ENCODE measurements at places on chromosomes 3 and 15. TPM values are rescaled to one million over a fixed set of nuclear protein-coding genes. Genes with fewer than 3 reads are reported as not detected.

The PLS1 gene
- 10.7 TPM for polyA plus RNA-seq

The NTRK3 gene
- 8.9 TPM for polyA plus RNA-seq

The GAP43 gene
- not detected for polyA plus RNA-seq

DNA sequence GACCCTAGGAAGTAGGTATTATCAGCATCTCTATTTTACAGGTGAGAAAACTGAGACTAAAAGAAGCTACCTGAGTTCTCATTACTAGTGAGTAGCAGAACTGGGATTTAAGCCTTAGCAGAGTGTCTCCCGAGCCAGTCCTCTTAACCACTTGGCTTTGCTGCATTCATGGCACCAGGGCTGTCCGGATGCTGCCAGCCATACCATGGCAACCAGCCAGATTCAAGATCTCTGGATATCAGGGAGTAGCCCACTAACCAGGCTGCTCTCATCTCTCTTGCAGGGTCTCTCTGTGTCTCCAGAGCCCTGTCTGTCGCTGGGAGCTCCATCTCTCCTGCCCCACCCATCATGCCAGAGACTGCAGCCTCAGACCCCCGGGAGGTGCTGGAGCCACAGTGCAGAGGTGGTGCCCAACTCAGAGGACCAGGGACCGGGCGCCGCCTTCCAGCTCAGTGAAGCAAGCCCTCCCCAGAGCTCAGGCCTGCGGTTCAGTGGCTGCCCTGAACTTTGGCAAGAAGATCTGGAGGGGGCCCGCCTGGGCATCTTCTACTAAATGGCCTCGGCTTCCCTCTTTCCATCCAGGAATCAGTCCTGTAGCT lies 1.7 kb downstream of the MESP2 start:
- H3K4me3 ChIP-seq = no peak overlapping the region
- H3K27ac ChIP-seq = no peak overlapping the region
- H3K27me3 ChIP-seq = no peaks in the 10 kb centered on the region
- H3K36me3 ChIP-seq = no peaks in the 10 kb centered on the region
- peaks cover 5% of the 10 kb centered on the region for H3K4me1 ChIP-seq

- H3K27me3 ChIP-seq = no peaks in the 10 kb centered on the region
- no peak overlapping the region for H3K27ac ChIP-seq
- no peak for DNase-seq
- peaks cover under 1% of the 10 kb centered on the region for H3K4me1 ChIP-seq
- no peak overlapping the region for H3K4me3 ChIP-seq
Observed at GRCh38 chr3:64191822-64192221, 33.4 kb downstream of the PRICKLE2 start.

GRCh38 chr3:82938821-82939328 lies 1177.4 kb upstream of the GBE1 start:
- H3K4me1 ChIP-seq = no peaks in the 10 kb centered on the region
- no peak for DNase-seq
- no peaks in the 10 kb centered on the region for H3K27me3 ChIP-seq
- H3K36me3 ChIP-seq = no peaks in the 10 kb centered on the region
- no peak overlapping the region for H3K27ac ChIP-seq
- H3K4me3 ChIP-seq = no peak overlapping the region

The SKOR1 gene
- 0.22 TPM for polyA plus RNA-seq

- no peaks in the 10 kb centered on the region for H3K27me3 ChIP-seq
- no peaks in the 10 kb centered on the region for H3K36me3 ChIP-seq
- no peak for DNase-seq
- no peaks in the 10 kb centered on the region for H3K4me1 ChIP-seq
- no peak overlapping the region for H3K4me3 ChIP-seq
- no peak overlapping the region for H3K27ac ChIP-seq
Observed at GRCh38 chr3:80192936-80193335, 425.1 kb upstream of the ROBO1 start.

- no peaks in the 10 kb centered on the region for H3K4me1 ChIP-seq
- no peak for DNase-seq
- no peaks in the 10 kb centered on the region for H3K27me3 ChIP-seq
- no peaks in the 10 kb centered on the region for H3K36me3 ChIP-seq
Observed at GRCh38 chr3:177746337-177746933, 549.2 kb upstream of the TBL1XR1 start.

DNA sequence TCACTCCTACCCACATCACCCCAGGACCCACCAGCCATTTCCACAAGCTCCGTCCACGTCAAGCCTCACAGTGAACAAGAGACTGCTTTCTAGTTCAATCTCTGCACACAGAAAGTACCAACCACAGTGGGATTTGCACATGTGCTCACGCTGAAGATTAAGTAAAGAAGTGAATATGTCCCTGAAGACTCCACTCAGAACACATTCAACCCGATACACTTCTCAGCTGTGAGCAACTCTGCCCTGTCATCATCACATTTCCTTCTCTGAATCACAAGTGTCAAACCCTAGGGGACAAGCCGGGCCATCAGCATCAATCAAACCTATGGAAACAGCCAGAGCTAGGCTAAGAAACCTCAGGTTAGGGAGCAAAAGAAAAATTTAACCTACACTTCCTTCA lies 1.9 kb downstream of the STIMATE start:
- peak overlapping the region; percentile 78 for H3K4me3 ChIP-seq
- no peak overlapping the region for H3K27ac ChIP-seq

DNA sequence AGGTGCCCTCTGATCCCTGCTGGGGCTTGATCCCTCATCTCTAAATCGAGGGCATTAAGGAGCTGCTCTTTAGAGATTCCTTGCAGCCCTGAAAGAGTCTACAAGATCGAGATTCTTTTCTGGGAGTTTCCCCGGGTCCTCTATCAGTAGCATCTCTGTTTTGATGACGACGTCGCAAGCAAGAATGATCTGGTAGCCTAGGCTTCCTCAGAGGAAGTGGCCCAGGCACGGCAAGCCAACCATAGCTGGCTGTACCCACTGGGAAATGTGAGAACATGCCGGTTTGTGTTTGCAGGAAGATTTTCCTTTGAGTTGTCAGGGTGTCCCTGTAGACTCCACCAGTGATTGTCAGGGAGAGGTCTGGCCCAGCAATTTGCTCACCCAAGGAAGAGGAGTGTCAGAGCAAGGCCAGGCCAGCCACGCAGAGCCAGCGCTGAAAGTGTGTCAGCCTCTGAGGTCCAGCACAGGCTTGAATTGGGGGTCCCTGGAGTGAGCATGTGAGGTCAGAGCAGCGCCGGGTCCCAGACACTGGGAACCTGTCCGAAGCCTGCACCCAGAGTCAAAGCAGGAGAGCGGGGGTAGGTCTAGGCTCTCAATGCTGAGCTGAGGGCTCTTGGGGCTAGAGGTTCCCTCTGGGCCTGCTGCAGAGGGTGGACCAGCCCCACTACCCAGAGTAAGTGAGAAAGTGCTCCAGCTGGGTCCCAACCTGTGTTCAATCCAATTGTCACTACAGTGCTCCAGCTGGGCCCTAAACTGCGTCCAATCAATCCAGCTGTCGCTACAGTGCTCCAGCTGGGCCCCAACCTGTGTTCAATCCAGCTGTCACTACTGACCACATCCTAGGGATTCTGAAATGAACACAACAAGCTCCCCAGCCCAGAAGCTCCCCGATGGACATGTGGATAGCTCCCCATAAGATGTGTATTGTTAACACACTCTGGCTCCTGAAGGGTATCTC lies 95.7 kb downstream of the CHDH start:
- DNase-seq = no peak
- no peak overlapping the region for H3K27ac ChIP-seq
- no peaks in the 10 kb centered on the region for H3K27me3 ChIP-seq

DNA sequence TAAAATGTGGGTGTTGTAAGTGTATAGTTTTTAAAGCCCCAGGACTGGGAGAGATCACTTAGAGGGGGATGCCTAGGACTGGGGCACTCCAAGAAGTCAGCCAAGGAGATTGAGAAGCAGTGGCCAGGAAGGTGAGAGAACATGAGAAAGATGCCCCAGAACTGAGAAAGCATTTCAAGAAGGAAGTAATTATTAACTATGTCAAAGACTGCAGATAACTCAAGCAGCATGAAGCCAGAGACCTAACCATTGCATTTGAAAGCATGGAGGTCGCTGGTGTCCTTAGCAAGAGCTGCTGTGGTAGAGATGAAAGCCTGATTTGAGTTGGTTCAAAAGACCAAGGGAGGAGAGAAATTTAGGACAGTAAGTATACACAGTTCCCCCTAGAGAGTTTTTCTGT lies 30.6 kb upstream of the SLC2A2 start:
- no peak for DNase-seq
- no peaks in the 10 kb centered on the region for H3K36me3 ChIP-seq
- no peaks in the 10 kb centered on the region for H3K4me1 ChIP-seq
- no peak overlapping the region for H3K27ac ChIP-seq

- H3K27me3 ChIP-seq = no peaks in the 10 kb centered on the region
- no peaks in the 10 kb centered on the region for H3K36me3 ChIP-seq
- H3K4me3 ChIP-seq = no peak overlapping the region
- DNase-seq = no peak
- no peaks in the 10 kb centered on the region for H3K4me1 ChIP-seq
Observed at GRCh38 chr15:85950101-85950500, 129.6 kb upstream of the AGBL1 start.

GRCh38 chr3:105771392-105771791 lies 97.4 kb downstream of the CBLB start:
- H3K27me3 ChIP-seq = no peaks in the 10 kb centered on the region
- DNase-seq = no peak
- no peak overlapping the region for H3K27ac ChIP-seq
- H3K4me1 ChIP-seq = no peaks in the 10 kb centered on the region
- H3K4me3 ChIP-seq = no peak overlapping the region

The TRPC1 gene
- polyA plus RNA-seq = 3.2 TPM

GRCh38 chr15:57652481-57652880 lies 54.0 kb upstream of the POLR2M start:
- H3K27ac ChIP-seq = no peak overlapping the region
- no peak overlapping the region for H3K4me3 ChIP-seq
- no peaks in the 10 kb centered on the region for H3K27me3 ChIP-seq
- no peak for DNase-seq
- H3K4me1 ChIP-seq = peaks cover 2% of the 10 kb centered on the region

DNA sequence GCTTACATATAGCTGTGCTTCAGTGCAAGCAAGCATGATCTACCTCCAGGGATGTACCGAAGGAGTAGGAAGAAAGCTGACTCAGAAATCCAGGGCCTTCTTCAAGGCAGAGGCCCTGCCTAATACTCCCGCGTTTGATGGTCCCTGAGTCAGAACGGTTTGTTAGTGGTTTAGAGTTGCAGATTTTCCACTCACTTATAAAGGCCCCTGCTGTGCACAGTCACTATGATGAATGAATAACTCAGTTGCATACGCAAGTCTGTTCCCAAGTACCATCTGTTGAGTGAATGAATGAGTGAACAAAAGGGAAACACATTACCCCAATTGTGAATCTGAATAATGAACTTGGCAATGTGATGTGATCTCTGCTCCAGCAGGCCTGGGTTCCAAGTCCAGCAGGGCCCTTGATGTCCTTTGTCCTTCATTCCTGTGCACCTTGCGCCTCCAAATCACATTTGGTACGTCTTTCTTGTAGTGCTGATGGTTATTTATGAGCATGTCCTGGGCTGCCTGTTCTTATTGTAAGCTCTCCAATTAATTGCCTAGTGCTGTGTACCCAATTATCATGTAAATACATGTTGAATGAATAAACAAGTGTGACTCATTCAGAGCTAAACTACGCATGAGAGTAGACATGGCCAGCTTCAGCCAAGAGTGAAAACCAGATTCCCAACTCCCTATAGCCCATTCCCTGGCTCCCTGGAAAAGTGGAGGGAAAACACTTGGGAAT lies 85.3 kb upstream of the LIMD1 start:
- no peaks in the 10 kb centered on the region for H3K36me3 ChIP-seq
- no peaks in the 10 kb centered on the region for H3K27me3 ChIP-seq
- peak overlapping the region; percentile 17 for H3K27ac ChIP-seq
- no peak for DNase-seq
- peaks cover 6% of the 10 kb centered on the region for H3K4me1 ChIP-seq

GRCh38 chr15:69861331-69862171 lies 236.2 kb downstream of the TLE3 start:
- no peaks in the 10 kb centered on the region for H3K36me3 ChIP-seq
- H3K4me1 ChIP-seq = no peaks in the 10 kb centered on the region
- no peak for DNase-seq
- H3K4me3 ChIP-seq = no peak overlapping the region

The CFAP92 gene
- 0.56 TPM for polyA plus RNA-seq

DNA sequence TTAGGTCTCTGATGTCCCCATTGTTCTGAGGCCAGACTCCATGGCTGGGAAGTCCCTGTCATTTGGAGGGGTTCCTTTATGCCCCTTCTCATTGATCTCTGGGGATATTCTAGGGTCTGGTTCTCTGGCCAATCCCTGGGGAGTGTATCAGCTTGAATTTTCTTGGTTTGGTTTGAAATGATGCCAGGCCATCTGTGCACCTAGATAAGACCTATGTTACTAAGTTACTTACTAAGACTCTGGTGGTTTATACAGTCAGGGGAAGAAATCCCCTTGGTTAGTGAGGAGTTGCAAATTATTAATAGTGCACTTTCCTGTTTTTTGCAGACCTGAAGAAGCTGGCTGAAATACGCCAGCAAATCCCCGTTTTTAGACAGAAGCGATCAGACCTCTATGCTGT lies 20.3 kb downstream of the NIT2 start:
- no peaks in the 10 kb centered on the region for H3K27me3 ChIP-seq
- no peaks in the 10 kb centered on the region for H3K36me3 ChIP-seq
- H3K4me1 ChIP-seq = peaks cover 19% of the 10 kb centered on the region
- no peak for DNase-seq
- H3K27ac ChIP-seq = no peak overlapping the region

The TMC3 gene
- polyA plus RNA-seq = not detected

DNA sequence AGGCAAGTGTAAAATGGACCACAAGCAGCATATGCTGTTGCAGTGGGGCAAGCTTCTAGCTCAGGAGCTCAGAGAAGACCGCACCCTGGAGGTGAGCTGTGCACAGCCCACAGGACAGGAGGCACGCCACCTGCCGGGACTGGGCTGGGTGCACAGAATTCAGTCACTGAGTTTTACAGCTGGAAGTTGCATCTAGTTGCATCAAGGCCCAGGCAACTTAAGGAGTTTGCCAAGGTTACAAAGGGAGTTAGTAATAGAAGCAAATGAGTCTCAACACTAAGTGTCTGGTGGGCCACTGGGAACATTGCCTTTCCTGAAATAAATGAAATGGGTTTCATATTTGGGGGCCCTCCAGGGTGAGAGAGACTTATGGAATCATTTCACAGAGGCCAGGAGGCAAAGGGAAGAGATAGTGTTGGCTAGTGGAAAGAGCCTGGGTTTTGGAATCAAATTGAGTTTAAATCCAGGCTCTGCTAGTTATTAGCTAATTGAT lies 36.0 kb upstream of the TIMP4 start:
- no peak overlapping the region for H3K4me3 ChIP-seq
- no peak for DNase-seq
- H3K4me1 ChIP-seq = no peaks in the 10 kb centered on the region
- no peaks in the 10 kb centered on the region for H3K27me3 ChIP-seq
- no peak overlapping the region for H3K27ac ChIP-seq

DNA sequence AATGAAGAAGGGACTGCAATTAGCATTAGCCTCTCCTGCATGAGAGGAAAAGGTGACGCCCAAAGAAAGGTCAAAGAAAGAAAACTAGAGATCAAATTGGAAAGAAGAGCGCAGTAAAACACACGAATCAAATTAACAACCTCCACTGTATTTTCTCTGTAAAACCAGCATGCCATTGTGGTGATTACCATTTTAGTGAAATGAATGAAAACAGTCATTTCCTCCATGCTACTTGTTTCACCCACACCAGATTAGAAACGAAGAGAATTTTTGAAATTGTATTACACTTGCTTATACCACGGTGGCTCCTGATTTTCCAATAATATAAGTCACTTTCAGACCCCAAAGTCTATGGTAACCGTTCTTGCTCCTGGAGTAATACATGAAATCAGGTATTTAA lies 71.6 kb downstream of the SUMF1 start:
- H3K27ac ChIP-seq = no peak overlapping the region
- H3K4me1 ChIP-seq = no peaks in the 10 kb centered on the region
- H3K36me3 ChIP-seq = no peaks in the 10 kb centered on the region
- DNase-seq = no peak
